ENCODE measurements at places on chromosomes 5 and 9. TPM values are rescaled to one million over a fixed set of nuclear protein-coding genes. Genes with fewer than 3 reads are reported as not detected.

The PIP5K1B gene
- 0.74 TPM for total RNA-seq

The TAS2R1 gene
- not detected for total RNA-seq

The LIFR gene
- total RNA-seq: 97.9 TPM

The SNX18 gene
- total RNA-seq: 35.3 TPM

The FTMT gene
- total RNA-seq: not detected

The ABO gene
- 2.3 TPM for total RNA-seq

The WDR38 gene
- not detected for total RNA-seq

The STPG3 gene
- not detected for total RNA-seq

The RASEF gene
- total RNA-seq: 0.06 TPM

The LCN10 gene
- 9.2 TPM for total RNA-seq

The KCNMB1 gene
- total RNA-seq: 0.93 TPM

The FOXD4L3 gene
- not detected for total RNA-seq

The FAM221B gene
- total RNA-seq: not detected

The KIF20A gene
- total RNA-seq: not detected

The UBE2QL1 gene
- total RNA-seq: 0.61 TPM

The SPEF2 gene
- 2.3 TPM for total RNA-seq

The IFNB1 gene
- total RNA-seq: not detected

The ANKRD18B gene
- not detected for total RNA-seq

The TNIP1 gene
- total RNA-seq: 285 TPM

The OR13C9 gene
- total RNA-seq: not detected

The PCDHA4 gene
- 0.32 TPM for total RNA-seq

The NUTM2F gene
- not detected for total RNA-seq

The IQGAP2 gene
- total RNA-seq: 28.5 TPM

The SH3RF2 gene
- total RNA-seq: 1.6 TPM

The PCDHA1 gene
- total RNA-seq: not detected

The WNT8A gene
- not detected for total RNA-seq

The NR4A3 gene
- total RNA-seq: 124 TPM

The ZNF354C gene
- total RNA-seq: 4.5 TPM
